ENCODE measurements at places on chromosomes 6 and 20.

DNA sequence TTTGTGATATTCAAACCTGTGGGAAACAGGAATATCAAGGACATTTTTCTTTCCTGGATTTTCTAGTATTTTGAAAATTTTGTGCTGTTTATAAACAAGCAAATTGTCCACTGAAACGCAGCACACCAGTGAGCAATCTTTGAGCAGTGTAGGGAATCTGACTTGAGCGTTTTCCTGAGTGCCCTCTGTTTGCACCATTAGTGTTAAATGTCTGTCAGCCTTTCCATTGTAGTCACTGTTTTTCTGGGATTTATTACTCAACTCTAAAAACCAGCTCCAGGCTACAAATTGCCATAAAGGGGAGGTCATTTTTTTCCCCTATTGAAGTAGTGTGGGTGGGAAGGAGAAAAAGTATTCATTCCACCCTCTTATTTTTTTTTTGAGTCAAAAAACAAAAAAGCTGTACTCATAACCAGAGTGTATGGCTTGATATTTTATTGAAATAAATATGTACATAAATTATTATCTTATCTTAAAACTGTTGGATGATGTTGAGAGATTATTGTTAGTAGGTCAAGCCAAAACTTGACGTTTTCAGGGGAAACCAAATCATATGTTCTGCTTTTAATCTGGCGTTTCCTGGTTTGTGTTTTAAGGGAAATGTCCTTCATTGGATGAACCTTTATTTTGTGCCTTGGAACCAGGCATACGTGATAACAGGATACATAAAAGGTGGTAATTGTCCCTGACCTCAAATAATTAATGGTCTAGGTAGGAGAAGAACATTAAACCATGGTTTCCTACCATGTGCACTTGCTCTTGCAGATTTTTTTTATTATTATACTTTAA lies 51.8 kb downstream of the TSHZ2 start:
- no peak for DNase-seq

DNA sequence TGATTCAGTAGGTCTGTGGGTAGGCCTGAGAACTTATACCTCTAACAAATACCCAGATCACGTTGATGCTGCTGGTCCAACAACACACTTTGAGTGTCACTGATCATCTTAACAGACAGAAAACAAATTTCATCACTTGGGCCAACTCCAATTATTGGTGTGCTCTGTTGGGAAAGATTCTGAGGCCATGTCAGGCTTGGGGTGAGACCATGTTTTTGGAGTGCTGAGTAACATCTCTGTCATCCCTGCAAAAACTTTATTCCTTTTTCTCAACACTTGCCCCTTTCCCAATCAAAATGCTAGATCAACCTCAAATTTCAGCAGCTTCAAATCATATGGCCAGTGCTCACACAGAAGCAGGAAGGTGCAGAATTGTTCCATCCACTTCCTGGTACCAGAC lies 108.8 kb upstream of the TENT5A start:
- no peak for DNase-seq

DNA sequence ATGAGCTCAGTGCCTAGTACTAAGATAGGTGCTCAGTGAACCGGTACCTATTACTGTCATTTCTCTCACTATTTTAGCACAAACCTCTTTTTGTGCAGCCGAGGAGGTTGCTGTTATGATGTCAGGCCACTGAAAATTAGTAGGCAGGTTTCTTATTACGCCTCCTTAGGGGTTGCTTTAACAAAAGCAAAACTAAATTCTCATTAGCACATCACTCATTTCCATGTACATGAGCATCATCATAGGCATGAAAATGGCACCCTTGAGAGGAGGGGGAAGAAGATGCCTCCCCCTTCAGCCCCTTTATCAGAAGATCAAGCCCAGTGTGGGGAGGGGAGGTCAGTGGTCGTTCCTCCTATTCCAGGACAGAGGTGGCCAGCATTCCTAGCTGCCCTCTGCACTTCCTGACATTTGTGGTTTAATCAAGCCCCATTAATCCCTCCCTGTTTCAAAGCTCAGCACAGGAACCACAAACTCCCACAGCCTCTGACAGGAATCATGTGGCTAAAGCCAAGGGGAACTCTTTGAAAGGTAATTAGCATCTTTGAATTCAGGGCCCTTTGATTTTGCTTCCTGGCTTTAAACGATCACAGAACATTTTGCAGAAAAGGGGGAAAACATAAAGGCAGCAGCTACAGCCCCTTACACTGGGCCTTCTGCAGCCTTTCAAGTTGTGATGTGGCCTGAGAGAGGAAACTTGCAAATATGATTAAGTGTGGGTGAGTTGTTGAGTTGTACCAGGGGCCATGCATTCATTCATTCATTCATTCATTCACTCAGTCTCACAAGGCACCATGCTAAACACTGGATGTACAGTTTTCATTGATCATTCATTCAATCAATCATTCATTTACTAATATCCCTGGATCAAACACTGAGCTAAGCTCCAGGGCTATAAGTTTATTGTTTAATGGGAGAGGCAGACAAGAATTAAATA lies 31.9 kb upstream of the PSMF1 start:
- DNase-seq, result no peak

DNA sequence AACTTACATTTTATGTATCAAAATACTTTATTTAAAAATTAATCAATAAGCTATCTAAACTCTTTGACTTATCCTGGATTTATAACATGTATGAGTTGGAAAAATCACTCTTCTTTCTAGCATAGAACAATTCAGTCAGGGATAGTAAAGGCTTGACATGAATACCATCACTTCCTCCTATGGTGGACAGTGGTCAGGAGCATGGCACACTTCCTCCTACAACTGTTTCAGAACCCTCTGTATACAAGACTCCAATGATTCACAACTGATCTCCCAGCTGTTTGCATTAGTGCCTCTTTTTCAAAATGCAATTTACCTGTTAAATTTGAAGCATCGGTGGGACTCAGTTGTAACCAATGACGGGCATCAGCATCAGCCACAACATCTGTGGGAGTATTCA lies 129.7 kb downstream of the RALGAPA2 start:
- no peak for DNase-seq

- DNase-seq, result no peak
Measured at GRCh38 chr20:62704341-62704948, 4.2 kb upstream of the NTSR1 start.

GRCh38 chr20:1335961-1336698 lies 7.2 kb upstream of the SDCBP2 start:
- no peak for DNase-seq

DNA sequence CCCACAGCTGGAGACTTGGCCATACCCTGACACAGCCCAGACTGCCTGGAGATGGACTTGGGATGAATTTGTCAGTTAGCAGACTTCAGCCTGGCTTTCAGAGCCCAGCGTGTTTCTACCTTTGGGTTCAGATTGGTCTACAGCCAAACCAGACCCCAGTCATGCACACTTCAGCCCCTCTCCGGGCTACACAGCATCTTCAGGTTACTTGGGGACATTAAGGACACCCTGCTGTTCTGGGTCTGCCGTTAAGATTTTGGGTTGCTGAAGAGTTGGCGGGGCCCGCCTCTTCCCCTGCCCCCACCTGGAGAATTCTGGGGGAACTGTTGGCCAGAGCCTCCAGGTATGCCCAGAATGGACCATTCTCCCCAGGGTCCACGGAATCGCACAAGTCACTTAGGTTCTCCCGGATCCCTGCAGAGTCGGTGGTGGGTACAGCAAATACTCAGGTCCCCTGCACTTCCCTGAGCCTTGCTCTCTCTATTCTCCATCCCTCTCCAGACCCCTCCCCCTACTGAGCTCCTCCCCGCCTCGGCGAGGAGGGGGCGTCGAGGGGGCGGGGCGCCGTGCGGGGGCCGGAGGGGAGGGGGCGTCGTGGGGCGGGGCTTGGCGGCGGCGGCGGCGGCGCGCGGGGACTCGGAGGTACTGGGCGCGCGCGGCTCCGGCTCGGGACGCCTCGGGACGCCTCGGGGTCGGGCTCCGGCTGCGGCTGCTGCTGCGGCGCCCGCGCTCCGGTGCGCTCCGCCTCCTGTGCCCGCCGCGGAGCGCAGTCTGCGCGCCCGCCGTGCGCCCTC lies at the start of gene PTK7:
TSS of gene PTK7 (plus strand) at position 645 of the 794 bp plus-strand sequence. CDS start 175 bp downstream, outside the sequence.
- no peak for DNase-seq

- DNase-seq, result no peak
Measured at GRCh38 chr6:163416557-163417253, 2.2 kb downstream of the QKI start.

DNA sequence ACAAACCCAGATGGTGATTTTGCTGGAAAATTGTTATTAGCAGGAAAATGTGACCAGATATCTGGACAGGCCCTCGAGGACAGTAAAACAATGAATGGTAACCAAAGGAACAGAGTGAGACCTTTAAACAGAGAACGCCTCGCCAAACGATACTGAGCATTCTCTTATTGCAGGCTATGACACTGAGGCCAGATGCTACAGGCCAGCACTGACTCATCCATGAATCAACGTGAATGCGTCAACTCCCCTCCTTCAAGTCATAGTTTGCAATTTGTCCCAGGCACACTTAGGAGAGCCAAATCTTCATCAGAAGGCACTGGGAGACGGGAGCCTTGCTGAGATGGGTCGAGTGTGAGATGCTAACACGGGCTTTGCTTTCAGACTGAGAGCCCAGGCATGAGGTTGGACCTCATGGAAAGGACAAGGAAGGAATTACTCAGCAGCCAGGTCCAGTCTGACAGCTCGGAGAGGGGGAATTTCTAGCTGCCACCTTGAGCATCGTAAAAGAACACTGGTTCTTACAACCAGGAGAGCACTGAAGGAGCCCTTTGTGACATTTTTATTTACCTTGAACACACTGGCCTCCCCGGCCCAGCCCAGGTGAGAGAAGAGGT lies 60.7 kb downstream of the BMP7 start:
- no peak for DNase-seq

- DNase-seq, result peak; percentile 49
Measured at GRCh38 chr6:2765896-2766766, 938 bp downstream of the WRNIP1 start.

All from activated CD4-positive, CD25-positive, alpha-beta regulatory T cell treated with anti-CD3 and anti-CD28 coated beads, Interleukin-2, amount 50 U/mL, for 72 hours (primary cell).